Urinary bladder (tissue), 4 donors: ENCODE measurements at places on chromosomes 16 and 17.

GRCh38 chr17:18099516-18099915, 9.0 kb upstream of the MYO15A start:
- DNase-seq: no peak

DNA sequence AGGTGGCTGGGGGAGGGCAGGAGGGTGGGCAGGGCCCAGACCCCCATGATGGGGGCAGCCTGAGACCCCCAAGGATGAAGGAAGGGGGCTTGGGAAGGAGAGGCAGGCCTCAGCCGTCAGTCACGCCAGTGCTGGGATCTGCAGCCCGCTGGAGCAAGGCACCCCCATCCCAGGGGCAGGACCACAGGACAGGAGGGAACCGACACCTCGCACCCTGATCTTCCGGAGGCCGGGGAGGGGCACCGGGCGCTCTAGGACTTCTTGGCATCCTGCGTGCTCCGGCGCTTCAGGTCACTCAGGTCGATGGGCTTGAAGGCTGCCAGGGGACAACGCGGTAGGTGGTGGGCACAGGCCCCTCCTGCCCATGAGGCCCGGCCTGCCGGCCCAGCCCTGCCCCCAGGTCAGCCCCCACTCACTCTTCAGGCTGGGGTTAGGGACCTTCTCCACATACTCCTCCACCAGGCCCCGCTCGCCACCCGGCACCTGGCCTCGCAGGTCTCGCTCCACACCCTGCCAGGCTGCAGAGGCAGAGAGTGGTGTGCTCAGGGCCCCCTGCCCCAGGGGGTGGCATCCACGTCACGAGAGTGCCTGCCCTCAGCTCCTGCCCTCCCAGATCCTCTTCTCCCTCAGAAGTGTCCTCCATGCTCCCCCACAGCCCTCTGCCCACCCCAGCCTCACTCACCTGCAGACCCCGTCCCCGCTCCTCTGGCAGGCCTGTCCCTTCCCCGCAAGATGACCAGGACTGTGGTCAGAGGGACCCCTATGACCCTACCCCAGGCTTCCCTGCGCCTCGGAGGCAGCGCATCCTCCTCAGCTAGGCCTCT, 9.9 kb downstream of the MCRIP1 start:
- DNase-seq: no peak

DNA sequence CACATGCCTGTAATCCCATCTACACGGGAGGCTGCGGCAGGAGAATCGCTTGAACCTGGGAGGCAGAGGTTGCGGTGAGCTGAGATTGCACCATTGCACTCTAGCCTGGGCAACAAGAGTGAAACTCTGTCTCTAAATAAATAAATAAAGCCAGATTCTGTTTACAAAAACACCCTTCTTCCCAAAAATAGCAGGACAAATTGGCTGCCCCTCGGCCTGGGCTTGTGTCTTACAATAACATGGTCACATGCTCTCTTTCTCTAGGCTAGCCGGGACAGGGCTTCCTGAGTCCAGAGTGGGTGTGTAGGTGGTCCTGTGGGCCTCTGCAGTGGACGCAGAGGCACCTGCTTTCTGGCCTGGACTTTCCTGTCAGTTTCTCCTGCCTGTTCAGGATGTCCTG, 3.2 kb upstream of the EDC4 start:
- DNase-seq: no peak

- DNase-seq: no peak
These were observed 17.6 kb downstream of the GTF3C1 start for GRCh38 chr16:27531826-27532800.

- DNase-seq: no peak
These were observed 23.5 kb downstream of the OMG start for GRCh38 chr17:31273516-31273915.

DNA sequence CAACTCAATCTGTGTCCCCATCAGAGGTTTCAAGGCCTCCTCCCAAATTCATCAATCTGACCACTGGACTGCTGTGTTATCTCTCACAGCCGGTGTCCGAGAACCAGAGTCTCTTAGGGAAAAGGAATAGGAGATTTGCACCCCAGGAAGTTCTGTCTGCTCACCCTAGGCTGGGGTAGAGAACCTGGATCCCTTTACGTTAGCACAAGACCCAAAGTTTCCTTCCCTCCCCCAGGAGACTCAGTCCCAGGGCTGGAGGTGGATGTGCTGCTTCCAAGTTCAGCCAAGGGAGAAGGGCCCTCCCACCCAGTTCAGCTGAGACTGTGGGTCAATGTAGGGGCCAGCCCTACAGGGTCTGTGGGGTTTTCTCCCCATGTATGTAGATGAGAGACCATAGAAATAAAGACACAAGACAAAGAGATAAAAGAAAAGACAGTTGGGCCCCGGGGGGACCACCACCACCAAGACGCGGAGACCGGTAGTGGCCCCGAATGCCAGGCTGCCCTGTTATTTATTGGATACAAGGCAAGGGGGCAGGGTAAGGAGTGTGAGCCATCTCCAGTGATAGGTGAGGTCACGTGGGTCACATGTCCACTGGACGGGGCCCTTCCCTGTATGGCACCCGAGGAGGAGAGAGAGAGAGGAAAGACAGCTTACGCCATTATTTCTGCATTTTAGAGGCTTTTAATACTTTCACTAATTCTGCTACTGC, 22.7 kb upstream of the OR1F1 start:
- no peak for DNase-seq

- DNase-seq: no peak
These were observed 44.9 kb downstream of the SSH2 start for GRCh38 chr17:29885031-29885640.
